Neuronal stem cell (in vitro differentiated cells): ENCODE measurements at places on chromosomes 5 and 9.

- DNase-seq, result no peak
These were observed 4.9 kb upstream of the PSAT1 start for GRCh38 chr9:78292026-78292425.

DNA sequence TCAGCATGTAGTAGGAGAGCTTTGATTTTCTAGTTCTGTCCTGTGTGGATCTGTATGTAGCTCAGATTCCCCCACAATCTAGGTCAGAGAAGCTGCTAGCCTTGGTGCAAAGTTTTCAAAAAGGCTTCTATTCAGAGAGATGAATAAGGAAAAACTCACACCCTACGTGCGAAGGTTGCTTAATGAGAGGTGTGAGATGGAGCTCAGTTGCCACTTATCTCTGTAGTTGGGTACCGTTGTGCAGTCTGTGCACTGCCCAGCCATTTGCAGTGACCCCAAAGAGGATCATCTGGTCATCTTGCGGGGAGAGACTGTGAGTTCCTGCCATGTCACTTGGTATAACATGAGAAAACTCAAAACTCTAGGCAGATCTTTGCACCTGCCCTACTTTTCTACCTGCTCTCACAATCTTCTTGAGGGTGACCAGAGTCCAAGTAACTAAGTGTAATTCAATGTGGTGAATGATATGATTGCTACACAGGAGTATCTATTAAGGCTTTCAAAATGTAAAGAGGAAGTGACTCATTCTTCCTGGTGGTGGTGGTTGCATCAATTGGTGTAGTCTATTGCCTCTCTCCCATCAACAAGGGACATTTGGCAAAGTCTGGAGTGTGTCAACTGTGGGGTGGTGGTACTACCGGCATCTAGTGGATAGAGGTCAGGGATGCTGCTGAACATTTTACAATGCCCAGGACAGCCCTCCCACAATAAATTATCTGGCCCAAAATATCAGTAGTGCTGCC lies 65.2 kb downstream of the TMC1 start:
- no peak for DNase-seq

DNA sequence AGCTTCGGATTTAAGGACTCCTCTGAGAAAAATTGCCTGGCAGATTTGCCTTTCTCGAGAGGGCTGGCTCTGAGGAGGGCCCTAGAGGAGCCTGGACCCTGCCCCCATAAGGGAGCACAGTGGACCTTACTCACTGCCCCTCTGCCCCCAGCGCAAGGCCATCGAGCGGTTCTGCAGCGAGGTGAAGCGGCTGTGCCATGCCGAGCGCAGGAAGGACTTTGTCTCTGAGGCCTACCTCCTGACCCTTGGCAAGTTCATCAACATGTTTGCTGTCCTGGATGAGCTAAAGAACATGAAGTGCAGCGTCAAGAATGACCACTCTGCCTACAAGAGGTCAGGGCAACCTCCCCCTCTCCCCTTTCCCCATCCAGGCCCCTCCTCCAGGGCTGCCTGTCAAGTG lies 34.6 kb downstream of the CYFIP2 start:
- DNase-seq, result no peak

DNA sequence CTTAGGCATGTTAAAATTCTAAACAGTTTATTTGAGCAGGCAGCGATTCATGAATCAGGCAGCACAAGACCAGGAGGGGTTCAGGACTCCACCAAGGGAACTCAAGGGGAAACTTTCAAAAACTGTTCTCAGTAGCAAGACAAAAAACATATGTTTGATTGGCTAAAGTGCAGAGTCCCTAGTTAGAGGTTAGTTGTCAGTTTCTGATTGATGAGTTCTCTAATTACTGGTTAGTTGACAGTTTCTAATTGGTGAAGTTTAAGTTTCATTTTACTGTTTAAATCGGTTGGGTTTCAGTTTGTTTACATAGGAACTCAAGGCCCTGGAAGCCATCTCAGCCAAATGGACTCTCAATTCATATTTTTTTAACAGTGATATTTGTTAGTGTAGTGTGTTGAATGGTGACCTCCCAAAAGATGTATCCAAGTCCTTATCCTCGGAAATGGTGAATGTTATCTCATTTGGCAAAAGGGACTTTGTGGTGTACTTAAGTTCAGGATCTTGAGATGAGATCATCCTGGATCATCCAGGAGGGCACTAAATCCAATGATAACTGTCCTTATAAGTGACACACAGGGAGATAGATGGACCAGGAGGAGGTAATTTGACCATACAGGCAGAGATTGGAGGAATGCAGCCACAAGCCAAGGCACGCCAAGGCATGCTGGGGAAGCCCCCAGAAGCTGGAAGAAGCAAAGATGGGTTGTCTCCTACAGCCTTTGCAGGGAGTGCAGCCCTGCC lies 219.2 kb upstream of the RAI14 start:
- no peak for DNase-seq

- no peak for DNase-seq
These were observed 430.4 kb upstream of the NUDT12 start for GRCh38 chr5:103993031-103993430.

DNA sequence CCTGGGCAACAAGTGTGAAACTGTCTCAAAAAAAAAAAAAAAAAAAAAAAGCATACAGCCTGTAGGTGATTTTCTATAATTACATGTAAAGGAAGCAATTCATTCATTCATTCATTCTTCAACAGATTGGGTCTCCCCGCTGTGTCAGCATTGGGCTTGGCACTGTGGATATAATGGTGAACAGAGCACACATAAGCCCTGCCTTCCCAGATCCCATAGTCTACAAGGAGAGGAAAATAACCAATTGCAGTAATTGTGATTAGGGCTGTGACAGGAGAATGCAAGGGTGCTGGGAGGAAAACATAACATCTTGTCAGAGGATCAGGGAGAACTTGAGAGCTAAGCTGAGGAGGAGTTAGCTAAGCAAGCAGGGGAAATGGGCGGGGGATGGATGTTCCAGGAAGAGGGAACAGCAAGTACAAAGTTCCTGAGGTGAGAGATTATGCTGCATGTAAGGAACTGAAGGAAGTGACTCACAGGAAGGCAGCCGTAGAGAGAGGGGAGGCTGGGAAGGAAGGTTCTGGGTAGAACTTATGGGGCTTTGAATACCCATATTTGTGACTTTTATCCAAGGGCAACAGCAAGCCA lies 24.0 kb upstream of the KLF9 start:
- DNase-seq, result no peak

GRCh38 chr9:110207071-110207641 lies 803 bp downstream of the C9orf152 start:
- DNase-seq, result no peak

DNA sequence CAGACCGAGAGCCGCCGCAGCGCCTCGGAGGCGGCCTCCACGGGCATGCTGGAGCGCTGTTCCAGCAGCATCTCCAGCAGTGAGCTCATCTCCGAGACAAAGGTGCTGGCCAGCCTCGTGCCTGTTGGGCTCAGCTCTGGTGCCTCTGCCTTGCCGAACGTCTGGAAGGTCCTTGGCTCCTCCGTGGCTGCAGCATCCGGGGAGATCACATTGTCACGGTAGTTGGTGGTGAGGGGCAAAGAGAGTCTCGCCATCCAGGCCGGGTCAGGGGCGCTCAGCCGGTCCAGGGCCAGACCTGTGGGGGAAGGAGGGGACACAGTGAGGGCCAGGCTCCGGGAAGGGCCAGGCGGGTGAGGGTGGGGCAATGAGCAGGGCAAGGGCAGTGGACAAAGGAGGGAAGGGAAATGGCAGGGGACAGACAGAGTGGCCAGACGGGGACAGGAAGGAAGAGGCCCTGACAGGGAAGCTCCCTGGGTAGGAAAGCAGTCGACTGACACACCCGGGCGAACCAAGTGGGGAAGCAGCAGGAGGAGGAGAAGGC lies 12.4 kb downstream of the PCDH12 start:
- DNase-seq, result no peak

DNA sequence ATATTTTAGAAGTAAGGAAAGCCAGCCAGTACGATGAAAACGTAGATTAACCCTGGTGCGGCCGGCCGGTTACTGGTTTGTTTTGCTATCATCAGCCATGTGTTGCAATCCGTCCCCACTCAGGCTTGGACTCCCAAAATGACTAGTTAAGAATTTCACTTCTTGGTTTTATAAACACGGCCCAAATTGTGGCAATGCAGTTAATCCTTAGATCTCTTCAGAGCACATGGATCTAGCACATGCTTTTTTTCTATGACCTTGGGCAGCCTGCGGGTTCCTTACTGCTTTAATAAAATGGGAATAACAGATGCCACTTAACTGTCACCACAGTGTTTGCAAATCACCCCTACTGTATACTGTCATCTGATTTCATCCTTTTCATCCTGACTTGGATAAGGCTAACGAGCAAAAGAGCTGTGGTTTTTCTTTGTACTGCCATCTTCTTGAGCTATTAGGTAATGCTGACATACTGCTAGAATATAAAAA lies 1.5 kb downstream of the NDFIP1 start:
- DNase-seq, result no peak

DNA sequence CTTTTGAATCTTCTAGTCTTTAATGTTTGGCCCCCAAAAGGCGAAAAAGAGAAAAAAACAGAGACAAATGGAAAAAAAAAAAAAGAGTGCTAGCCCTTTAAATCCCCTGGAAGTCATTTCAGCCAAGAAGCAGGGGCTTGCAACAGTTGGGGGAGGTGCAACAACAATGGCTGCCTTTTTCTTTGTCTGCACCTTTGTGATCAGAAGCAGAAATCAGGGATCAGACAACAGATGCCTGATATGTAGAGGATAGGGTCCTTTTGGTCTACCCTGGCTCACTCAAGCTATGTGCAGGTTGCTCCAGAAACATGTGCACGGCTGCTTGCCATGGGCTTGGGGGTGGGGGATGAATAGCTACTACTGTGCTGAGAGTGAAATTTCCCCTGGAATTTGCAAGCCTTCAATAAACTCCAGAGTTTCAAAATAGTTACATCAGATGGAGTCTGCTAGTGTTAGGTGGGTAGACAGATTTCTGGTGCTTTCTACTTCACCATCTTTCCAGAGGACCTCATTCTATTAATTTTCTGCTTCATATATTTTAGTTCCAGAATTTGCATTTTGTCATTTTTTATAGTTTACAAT lies 150.9 kb downstream of the FGF18 start:
- no peak for DNase-seq

DNA sequence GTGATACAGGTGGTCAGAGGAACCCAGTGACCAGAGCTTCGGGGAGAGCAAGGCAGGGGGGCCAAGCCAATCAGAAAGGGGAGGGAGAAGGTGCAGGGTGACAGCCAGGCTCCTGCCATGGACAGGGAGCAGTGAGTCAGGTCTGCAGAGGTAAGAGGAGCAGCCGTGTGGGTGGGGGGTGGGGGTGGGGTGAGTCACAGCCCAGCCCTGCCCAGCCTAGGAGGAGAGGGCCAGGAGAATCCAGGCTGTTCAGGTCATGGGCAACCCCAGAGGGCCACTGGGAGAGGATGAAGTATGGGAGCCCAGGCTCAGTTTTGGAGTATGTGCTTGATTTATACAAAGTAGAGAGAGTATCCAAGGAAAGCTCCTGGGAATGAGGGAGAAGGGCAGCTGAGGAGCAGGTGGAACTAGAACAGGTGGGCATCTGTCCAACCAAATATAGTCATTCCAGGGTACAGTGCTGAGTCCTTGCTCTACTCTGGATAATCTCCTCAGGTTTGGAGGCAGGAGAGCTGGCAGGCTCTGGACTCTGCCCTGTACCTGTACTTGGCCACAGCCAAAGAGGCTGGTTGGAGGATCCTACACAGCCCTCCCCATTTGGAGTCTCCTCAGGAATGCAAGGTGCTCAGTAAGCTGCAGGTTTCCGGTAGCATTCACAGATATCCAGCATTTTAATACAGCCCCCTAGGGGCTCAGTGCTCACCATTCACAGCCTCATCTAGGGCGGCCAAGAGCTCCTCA lies 1.6 kb downstream of the HBEGF start:
- DNase-seq, result no peak

GRCh38 chr5:173279166-173279565 lies 44.2 kb upstream of the NKX2-5 start:
- DNase-seq, result no peak

DNA sequence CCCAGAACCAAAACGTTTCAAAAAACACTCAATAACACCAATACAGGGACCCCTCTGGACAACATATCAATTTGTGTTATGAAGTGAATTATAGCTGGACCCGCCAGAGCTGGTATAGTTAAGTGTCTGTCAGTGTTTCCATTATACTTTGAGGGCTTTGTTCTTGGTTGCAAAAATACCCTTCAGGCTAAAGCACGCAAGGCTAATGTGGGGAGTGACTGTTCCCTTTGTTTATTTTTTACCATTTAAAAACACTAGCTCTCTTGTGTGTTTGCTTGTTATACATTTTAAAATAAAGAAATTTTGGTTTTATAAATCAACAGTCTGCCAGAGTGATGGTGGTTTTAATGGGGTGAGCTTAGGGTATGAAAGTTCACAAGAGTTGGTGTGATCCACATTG lies 859.5 kb downstream of the PTPRD start:
- DNase-seq, result no peak
